ENCODE measurements at places on chromosomes 11 and 22.

DNA sequence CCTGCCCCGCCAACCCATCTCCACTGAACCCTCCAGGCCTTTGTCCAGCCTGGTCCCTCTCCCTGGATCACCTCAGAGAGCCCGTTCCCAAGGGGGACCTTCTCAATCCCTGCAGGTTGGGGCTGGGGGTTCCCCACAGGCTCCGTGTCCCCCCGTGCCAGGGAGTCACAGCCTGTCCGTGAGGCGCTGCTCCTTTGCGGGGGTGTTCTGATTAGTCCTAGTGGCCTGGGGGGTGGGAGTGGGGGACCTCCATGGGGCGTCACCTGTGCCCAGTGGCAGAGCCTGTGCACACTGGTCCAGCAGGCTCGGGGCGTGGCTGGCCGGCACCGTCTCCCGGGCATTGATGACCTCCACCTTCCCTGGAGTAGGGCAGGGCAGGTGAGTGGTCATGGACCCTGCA, 11.6 kb downstream of the GGT5 start:
- DNase-seq, result no peak

- no peak for DNase-seq
Observed at GRCh38 chr11:27995083-27995482, 112.9 kb downstream of the KIF18A start.

- no peak for DNase-seq
Observed at GRCh38 chr11:114056409-114056808, 3.1 kb upstream of the ZBTB16 start.

GRCh38 chr22:20211997-20212753, 55.9 kb downstream of the RTN4R start:
- DNase-seq, result no peak

- DNase-seq, result no peak
Observed at GRCh38 chr11:14617241-14618027, 26.2 kb upstream of the PDE3B start.

DNA sequence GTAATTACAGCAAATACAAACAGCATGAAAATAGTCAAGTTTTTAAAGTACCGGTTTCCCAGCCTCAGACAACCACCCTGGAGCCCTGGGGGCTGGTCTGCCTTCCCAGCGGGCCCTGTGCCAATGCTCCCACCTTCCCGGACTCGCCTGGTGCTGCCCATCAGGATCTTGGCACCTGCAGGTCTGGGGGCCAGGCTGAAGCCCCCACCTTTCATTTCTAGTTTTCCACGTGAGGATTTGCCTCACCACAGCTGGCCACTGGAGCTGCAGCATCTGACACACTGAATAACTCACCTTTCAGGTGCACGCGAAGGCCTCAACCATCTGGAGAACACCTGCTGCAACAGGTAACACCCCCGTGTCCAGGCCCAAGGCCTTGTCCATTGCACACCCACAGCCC, 108.7 kb upstream of the THY1 start:
- no peak for DNase-seq

DNA sequence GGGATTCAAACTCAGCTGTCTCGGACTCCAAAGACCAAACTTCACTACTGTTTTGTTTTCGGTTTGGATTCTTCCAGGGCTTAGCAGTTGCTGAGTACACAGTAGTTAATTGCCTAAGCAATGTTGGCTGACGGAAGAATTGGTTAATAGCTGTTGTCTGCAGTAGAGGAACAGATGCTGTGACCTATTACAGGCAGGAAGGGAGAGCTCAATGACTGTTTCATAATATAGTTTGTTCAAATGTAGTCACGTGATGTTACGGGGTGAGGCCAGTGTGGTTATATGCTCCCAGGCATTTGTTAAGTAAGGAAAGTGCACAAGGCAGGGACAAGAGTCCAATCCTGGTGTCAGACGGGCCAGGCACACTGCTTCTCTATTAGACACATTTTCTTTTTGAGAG, 222.6 kb upstream of the CCDC90B start:
- DNase-seq, result no peak

DNA sequence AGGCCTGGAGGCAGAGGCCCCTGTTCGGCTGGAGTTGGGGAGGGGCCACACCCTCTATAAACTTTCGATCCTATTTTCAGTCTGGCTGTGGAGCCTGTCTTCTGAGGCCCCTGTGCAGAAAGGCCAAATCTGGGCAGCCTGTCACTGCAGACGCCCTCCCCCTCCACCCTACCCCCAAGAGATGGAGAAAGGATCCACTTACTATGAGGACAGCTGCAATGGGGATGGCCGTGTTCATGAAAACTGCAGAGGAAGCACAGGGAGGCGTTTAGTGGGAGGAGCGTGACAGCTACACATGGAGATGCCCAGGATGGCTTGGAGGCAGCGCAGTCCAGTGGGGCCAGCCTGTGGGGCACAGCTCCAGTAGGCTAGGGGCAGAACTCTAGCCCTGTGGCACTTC, 43.5 kb upstream of the KCNJ11 start:
- no peak for DNase-seq

- no peak for DNase-seq
Observed at GRCh38 chr22:27213294-27213693, 555.9 kb downstream of the MIAT start.

GRCh38 chr22:22730655-22731373, 86.4 kb downstream of the GGTLC2 start:
- no peak for DNase-seq

- DNase-seq, result no peak
Observed at GRCh38 chr11:44654057-44654456, 72.7 kb upstream of the TSPAN18 start.

DNA sequence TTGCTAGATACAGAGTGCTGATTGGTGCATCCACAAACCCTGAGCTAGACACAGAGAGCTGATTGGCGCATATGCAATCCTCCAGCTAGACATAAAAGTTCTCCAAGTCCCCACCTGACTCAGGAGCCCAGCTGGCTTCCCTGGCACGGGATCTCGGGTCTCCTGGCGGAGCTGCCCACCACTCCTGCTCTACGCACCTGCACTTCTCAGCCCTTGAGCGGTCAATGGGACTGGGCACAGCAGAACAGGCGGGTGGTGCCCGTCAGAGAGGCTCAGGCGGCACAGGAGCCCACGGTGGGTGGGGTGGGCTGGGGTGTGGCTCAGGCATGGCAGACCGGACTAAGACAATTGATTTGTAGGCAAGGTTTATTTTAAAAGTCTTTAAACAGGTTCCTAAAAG, 1365.5 kb downstream of the FAM181B start:
- no peak for DNase-seq

DNA sequence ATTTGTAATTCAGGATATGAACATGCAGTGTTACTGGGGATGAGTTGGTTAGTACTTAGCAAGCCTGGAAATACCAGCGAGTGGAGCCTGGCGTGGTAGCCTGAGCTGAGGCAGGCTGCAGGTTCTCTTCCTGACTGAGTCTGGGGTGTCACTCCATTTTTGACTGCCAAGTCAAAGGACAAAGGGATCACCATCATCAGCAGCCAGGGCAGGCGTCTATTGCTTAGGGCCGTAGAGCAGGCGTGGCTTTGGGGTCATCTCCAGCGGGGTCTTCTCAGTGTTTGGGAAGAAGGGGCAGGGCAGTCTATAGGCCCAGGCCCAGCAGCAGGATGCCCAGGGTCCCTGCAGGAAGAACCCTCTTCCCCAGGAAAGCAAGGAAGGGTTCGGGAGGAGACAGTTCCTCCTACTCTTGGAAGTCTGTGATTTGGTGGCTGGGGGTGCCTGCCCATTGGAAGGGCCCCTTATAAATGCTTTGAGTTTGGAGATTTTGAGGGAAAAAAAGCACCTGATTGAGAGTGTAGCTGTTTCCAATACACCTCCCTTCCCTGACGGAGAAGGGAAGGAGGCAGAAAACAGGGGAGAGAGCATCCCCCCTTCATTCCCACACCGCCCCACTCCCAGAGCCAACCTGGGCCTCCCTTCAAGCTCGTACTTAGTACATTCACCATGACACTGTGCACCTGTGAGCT, 51.5 kb upstream of the SPATA19 start:
- no peak for DNase-seq

DNA sequence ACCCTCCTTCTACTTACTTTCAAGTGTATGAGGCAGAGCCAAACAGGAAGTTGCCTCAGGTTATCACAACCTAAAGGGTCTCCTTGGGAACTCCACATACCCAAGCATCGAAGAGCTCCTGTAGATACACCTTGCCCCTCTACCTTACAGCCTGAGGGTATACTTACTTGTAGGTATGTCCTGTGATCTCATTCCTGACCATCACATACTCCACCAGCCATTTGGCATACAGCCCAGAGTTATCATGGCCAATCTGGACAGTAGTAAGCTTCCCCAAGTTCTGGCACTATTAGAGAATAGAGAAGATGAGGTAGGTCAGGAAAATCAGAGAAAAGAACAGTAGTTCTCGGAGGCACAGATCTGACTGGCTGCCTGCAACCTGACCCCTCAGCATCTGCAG, 53.4 kb upstream of the SCUBE2 start:
- DNase-seq, result no peak

GRCh38 chr11:79925570-79925969, 484.7 kb upstream of the TENM4 start:
- DNase-seq, result no peak

DNA sequence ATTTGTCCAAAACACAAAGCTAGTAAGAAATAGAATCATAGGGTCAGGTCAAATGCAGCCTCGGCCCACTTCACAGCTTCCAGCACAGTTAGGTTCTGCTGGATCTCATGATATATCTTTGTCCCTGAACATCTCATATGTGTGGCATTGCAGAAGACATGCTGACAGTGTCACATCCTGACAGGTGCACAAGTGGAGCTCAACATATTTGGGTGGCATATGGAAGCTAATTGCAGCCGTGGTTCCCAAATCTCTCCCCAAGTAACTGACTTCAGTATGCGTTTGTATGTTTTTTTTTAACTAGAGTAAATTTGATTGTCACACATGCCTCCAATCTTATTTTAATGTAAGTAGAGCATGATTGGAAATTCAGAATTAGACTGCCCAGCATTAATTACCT, 33.4 kb downstream of the NAV2 start:
- no peak for DNase-seq

- DNase-seq, result no peak
Observed at GRCh38 chr11:102061276-102061675, 14.0 kb downstream of the CFAP300 start.

DNA sequence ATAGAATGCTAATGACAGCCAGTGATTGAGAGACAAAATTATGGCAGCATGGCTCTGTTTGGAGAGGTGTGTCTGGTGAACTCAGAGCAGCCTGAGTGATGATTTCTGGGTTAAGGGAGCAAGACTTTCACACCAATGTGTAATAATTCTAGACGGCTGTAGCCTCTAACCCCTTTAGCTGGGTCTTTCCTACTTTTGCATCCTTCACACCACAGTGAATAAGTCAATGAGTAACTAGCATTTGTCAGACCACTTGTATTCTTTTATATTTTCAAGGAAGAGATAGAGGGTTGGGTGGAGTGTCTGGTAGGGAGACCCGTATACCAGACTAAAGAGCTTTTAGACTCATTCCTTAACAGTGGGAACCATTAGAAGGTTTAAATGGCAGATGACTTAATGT, 50.4 kb downstream of the ATXN10 start:
- DNase-seq, result no peak

- DNase-seq, result no peak
Observed at GRCh38 chr11:117026593-117027330, 71.5 kb downstream of the SIK3 start.

GRCh38 chr11:10042699-10043098, 251.3 kb downstream of the SBF2 start:
- DNase-seq, result no peak

DNA sequence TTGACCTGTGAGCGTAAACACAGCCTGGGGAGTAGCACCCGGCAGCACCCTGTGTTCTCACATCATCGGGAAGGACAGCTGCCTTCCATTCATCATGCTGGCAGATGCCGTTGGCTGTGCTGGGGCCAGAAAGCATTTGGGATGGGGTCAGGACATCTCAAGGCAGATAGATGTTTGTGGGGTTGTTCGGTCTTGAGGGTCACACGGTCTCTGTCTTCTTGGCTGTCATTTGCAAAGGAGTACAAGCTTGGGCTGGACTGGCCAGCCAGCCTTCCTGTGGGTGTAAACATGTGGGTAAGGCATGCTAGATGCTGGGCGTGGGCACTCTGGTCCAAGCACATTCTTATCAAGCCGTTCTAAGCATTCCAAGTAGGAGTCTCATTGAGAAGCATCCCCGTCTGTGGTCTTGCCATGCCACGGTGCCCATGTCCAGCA, 81.4 kb downstream of the TBC1D22A start:
- DNase-seq, result no peak

GRCh38 chr11:70272009-70272408, 1.5 kb downstream of the PPFIA1 start:
- DNase-seq, result no peak

- no peak for DNase-seq
Observed at GRCh38 chr11:15202626-15203025, 87.9 kb downstream of the INSC start.

DNA sequence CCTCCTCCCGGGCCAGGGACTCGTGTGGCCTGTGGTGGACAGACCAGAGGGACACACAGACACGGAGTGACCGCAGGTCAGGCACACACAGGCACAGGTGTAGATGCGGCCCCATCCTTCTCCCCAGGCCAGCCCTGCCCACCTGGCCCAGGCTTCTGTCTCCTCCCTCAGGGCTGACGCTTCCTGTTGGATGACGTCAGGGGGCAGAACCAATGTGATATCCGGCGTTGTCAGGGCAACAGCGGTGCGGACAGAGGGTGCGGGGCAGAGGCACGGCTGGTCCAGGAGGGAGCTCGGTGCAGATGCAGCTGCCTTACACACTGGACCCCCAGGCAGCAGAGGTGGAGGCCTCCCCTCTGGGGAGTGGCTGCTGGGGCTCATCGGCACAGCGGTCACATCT, 2.9 kb upstream of the TUBGCP6 start:
- no peak for DNase-seq

GRCh38 chr11:1921574-1922141, 2.2 kb downstream of the TNNT3 start:
- DNase-seq, result no peak

DNA sequence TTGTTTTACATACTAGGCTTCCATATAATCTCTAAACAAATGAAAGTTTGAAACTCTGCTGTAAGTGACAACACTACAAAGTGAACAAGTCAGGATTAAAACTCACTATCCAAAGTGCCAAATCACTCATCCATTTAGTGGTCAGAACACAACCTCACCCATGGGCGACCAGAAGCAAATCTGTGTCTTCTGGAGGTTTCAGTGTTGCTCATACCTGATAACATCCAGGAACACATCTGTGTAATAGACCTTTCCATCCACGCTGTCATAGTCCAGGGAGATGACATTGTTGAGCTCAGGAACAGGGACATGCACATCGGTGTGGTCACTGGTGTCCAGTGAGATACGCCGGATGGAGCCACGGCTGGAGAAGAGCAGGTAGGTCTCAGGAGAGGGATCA, 28.5 kb upstream of the CKAP5 start:
- no peak for DNase-seq

- no peak for DNase-seq
Observed at GRCh38 chr11:11384829-11385228, 31.8 kb upstream of the CSNK2A3 start.

- no peak for DNase-seq
Observed at GRCh38 chr11:71129624-71130023, 122.8 kb downstream of the SHANK2 start.

GRCh38 chr11:92875473-92875872, 94.0 kb upstream of the MTNR1B start:
- DNase-seq, result no peak

GRCh38 chr11:79686703-79687419, 246.0 kb upstream of the TENM4 start:
- DNase-seq, result no peak

- DNase-seq, result no peak
Observed at GRCh38 chr11:126487711-126488110, 132.2 kb downstream of the ST3GAL4 start.

GRCh38 chr11:91786097-91786496, 438.5 kb upstream of the FAT3 start:
- DNase-seq, result no peak

Measured in nucleus accumbens (tissue), 56 donors.